GM23338 (cell line): ENCODE measurements at places on chromosomes 7 and 10. TPM values are rescaled to one million over a fixed set of nuclear protein-coding genes. Genes with fewer than 3 reads are reported as not detected.

ABCB4 gene
- polyA plus RNA-seq = 1.0 and 1.5 TPM in 2 replicates

TLX1 gene
- not detected in 2 replicates for polyA plus RNA-seq

DPYSL4 gene
- 9.7 and 10.6 TPM in 2 replicates for polyA plus RNA-seq

DNA sequence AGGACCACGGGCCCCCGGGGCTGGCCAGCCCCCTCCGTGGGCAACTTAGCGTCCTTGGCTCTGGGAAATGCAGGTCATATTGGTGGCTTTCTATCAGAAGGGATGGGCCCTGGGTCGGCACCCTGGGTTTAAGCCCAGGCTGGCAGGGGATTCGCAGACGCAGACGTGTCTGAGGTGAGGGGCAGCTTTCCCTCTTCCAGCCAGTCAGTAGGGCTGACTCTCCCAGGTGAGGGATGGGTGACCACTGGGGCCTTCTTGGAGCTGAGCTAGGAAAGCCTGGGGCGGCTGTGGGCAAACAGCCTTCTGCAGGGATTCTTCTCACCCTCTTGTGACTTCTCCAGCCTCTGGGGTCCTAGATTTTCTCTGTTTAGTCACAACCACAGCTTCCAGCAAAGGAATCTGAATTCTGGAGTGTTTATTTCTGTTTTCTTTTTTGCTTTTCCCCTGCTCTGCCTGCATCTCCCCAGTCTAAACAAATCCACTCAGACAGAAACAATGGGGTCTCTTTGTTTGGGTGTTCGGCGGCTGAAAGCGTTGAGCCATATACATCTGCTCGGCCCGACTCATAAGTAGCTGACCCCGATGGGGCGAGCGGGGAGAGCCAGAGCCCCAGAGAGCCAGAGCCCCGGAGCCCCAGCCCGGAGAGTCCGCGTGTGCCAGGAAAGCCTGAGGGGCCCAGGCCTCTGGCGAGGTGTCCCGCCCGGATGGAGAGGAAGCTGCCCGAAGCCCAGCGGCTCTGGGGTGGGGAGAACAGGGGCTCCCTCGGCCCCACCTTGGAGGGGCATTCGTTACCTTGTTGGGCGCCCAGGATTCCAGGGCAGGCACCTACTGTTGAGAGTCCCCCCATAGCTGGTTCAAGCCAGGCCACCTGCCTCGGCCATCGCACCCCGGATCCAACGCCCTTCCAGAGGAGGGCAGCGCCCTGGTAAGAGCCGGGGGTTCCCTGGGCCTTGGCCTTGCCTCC, 2.0 kb downstream of the MNX1 start:
- peak; percentile 40 for DNase-seq

GRCh38 chr10:95694665-95695064, 938 bp upstream of the TCTN3 start:
- DNase-seq = no peak

DNA sequence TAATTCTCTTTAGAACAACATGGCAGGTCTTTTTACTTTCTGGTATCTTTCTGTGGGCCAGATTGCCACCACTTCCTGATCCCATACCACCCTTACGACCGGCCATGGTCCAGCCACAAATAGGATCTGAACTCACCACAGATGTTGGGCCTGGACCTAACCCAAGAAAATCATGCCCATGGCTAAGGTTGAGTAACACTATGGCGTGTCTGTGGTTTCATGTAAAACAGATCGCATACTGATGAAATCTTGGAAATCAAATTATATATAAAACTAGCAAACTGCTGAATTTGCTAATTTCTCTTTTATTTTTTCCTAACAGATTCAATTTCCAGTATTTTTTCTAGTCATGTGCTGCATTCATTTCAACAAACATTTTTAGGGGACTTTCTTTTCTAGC, 77.2 kb downstream of the CH25H start:
- no peak for DNase-seq

- DNase-seq = no peak
Measured at GRCh38 chr7:12761111-12761510, 73.7 kb downstream of the ARL4A start.

GRCh38 chr7:90430614-90431460, 27.6 kb downstream of the CLDN12 start:
- DNase-seq = no peak
